GF-D8 (cell line): ENCODE measurements at places on chromosomes 3 and 15.

DNA sequence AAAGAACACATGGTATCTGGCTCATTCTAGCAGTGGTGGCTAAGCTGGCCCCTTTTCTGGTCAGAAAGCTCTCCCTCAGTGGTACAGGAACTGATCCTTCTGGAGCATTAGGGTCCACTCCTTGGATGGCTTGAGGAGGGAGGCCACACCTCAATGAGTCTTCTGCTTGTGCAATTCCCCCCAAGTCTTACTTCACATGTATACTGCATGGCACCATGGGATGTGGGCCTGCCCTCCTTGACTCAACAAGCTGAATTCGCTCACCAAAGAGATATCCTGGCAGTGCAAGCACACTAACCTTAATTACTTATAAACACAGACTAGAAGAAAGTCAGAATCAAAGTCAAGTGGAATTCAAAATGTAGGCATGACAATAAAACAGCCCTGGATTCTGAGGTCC, 133.8 kb upstream of the SLC2A2 start:
- DNase-seq = no peak

DNA sequence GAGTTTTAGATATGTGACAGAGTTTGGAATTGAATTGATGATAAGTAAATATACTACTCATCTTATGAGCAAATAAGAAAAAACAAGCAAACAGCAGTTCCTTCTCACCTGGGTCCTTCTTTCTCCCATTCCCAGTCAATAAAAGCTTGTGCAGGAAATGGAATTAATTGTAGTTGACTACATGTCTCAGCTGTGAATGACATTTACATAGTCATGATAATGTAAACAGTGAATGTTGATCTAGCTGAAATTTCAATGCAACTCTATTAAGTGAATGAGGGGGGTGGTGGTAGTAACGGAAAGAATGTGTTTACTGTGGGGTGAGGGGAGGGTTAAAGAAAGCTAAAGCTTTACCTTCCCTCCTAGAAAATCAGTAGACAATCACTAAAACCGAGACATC, 76.2 kb downstream of the NFKBIZ start:
- no peak for DNase-seq

DNA sequence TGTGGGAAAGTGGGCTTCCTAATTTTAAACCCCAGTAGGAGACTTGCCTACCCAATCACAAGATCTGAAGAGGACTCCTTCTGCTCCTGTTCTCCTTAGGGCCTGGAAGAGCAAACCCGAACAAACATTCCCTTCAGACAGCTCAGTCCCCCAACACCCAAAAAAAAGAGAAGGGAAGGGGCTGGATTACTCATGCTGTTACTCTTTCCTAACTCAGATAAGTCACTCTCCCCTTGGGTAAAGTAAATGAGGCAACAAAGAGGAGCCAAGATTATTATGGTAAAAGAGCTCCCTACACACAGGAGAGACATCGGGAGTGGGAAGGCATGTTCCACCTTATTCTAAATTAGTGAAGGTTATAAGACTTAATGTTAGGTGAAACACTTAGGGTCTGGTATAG, 18.1 kb upstream of the LEKR1 start:
- DNase-seq = no peak

- no peak for DNase-seq
Measured at GRCh38 chr3:128199110-128199509, 45.8 kb downstream of the EEFSEC start.

GRCh38 chr3:21274079-21274571, 476.9 kb downstream of the ZNF385D start:
- DNase-seq = no peak

GRCh38 chr3:197597335-197597734, 41.6 kb upstream of the BDH1 start:
- DNase-seq = no peak

DNA sequence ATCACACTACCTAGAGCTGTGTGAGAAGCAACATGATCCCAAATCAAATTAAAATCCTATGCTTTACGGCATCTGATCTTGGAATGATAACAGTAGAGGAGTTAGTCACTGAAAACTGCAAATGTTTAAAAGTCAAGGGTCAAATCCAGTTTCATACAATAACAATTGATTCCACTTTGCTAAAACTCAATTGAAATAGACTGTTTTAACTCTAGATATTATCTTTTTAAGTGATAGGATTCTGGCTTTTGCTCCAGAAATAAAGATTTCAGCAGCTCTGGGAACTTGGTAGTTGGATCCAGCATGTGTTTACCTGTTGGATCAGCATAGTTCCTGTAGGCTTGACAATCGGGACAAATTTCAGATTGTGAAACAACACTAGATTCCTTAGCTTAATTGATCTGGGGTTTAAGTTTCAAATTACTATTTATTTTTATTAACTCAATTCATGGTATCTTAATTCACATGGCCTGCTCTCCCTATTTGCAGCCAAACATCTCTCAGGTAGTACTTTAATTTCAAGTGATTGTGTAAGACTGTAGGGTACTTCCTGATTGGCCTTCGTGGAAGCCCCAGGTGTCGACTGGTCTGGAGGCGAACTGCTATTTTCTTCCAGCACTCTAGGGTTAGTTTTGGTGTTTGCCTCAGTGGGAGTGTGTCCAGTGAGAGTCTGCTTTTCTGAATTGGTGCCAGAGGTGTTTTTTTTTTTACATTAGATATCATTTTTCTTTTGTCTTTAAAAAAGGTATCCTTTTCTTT, 16.6 kb downstream of the NFKBIZ start:
- no peak for DNase-seq

- DNase-seq = peak; percentile 18
Measured at GRCh38 chr3:4776980-4777581, 202.2 kb upstream of the BHLHE40 start.
